ENCODE measurements at places on chromosomes 5 and 9.

GRCh38 chr5:171926311-171926710 lies 80.1 kb downstream of the FBXW11 start:
- no peak for DNase-seq

- no peak for DNase-seq
Measured at GRCh38 chr5:53713978-53714666, 153.7 kb downstream of the NDUFS4 start.

GRCh38 chr5:67160272-67160671 lies 36.3 kb downstream of the CD180 start:
- no peak for DNase-seq

DNA sequence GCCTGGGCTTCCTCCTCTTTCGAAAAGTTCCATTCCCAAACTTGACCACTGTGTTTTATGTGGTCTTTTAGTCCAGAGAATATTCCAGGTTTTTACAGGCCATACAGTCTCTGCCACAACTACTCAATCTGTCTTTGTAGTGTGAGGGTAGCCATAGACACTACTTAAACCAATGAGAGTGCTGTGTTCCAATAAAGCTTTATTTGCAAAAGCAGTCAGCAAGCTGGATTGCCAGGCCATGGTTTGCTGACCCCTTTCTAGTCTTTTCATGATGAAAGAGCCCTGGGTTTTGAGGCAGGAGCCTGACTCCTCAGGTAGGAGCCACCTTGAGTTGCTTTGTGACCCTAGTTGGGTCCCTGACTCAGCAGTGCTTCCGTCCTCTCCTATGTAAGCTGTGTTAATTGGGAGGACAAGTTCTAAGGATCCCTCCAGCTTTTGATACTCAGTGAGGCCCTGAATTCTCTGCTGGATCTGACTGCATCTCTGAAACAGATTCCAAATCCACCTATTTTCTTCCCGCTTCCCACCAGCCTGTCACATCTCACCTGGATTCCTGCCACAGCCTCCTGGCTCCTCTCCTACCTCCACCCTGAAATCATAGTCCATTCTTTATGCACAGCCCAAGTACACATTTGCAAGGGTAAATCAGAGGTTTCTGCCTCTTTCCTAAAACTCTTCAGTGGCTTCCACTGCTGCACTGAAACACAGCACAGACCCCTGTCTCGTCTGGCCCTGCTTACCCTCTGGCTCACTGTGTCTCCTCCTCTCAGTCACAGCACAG lies 13.5 kb downstream of the GALNT10 start:
- DNase-seq, result no peak

GRCh38 chr5:37251665-37252064 lies 2.5 kb upstream of the CPLANE1 start:
- DNase-seq, result no peak

- no peak for DNase-seq
Measured at GRCh38 chr9:120424248-120424647, 155.7 kb downstream of the CDK5RAP2 start.

DNA sequence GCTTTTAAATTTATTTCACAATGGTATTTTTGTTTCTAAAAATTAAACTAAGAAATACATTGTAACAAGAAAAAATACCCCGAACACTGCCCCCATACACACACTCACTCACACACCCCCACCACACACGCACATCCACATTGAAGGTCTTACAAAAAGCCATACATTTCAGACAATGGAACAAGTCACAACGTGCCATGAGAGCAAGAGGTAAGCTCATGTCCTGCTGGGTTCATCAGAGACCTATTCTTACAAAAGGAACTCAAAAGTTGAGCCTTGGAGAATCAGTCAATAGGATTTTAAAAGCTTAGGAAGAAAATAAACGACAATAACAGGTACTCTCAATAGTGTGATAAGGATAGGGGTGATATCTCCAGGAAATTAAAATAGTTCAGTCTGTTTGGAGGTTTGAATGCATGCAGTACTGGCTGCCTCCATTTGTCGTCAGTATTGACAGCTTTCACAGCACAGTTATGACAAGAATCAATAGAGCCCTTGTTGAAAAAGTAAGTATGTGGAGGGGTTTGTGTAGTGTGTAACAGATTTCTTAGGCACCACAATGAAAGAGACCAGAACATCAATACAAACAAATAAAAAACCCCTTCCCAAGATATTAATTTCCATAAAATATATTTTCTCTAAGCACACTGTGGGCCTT lies 1826.2 kb upstream of the CDH6 start:
- DNase-seq, result no peak

DNA sequence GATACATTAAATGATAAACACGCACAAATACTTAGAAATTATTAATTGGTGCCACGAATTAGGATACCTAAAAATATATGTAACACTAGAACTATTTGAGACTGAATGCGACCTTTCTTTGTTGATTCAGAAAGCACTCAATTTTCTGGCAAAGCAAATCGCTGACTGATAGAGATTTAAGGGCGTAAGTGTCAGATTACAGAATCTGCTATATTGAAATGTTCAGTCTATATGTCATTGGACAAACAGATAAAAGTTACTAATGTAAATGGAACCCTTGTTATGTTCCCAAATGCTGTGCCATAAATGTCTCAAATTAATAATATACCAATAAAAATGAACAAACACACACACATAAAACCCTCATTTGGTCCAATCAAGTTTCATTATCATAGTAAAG lies 137.9 kb downstream of the MPDZ start:
- DNase-seq, result no peak

- no peak for DNase-seq
Measured at GRCh38 chr9:95495961-95496360, 20.8 kb downstream of the PTCH1 start.

DNA sequence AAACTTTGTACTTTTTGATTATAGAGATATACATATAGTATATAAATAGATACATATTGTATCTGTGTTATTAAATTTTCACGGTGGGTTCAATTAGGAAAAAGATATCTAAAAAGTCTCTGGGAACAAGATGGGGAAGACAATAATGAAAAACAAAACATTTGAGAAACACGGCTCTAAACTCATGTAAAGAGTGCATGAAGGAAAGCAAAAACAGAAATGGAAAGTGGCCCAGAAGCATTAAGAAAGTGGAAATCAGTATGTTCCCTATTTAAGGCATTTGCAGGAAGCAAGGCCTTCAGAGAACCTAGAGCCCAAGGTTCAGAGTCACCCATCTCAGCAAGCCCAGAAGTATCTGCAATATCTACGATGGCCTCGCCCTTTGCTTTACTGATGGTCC lies at the start of gene IFNA1:
Gene IFNA1, plus strand, starts transcription at position 301 of the 400 bp plus-strand sequence. Its CDS starts 69 bp downstream, at position 370.
- no peak for DNase-seq

- no peak for DNase-seq
Measured at GRCh38 chr5:139637438-139638089, 10.6 kb upstream of the CXXC5 start.

DNA sequence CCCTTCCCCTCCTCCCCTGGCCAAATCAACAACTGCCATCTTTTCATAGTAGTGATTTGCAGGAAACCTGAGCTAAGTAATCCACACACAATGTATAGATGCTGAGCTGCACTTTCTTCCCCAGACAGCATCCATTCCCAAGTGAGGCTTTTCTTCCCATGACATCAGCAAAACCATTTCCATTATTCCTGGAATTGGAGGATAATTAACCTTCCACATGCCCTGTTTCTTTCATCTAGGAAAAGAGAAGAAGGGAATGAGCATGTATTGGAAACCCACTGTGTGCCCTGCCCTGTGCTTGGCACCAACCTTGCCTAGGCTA lies 268.0 kb downstream of the ZSWIM6 start:
- no peak for DNase-seq

- DNase-seq, result no peak
Measured at GRCh38 chr9:127075624-127076372, 46.6 kb downstream of the ANGPTL2 start.

- no peak for DNase-seq
Measured at GRCh38 chr5:71892641-71893365, 173.7 kb downstream of the CARTPT start.

DNA sequence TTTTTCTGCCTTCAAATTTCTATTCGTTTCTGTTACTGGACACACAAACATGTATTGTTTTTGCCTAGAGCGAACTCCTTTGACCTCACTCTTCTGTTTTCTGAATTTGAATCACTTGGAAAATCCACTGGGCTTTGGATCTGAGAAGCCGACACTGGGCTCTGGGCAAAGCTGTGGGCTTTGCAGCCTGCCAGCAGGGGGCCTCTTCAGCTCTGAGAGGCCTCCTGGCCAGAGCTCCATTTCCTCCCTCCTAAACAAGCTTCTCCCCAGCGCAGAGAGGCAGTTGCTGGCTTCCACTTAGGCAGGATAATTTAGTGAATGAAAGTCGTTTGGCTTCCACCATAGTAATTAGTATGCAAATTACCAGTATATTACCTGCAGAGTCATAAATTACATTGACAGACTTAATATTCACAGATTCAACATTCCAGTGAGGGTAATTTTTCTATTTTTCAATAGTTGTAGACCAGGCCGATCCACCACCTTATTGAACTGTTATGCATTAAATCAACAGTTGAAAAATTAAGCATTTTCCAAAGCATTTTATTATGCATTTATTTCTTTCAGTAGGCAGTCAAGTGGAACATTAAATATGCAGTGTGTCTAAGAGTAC lies 104.0 kb upstream of the ZNF366 start:
- no peak for DNase-seq

DNA sequence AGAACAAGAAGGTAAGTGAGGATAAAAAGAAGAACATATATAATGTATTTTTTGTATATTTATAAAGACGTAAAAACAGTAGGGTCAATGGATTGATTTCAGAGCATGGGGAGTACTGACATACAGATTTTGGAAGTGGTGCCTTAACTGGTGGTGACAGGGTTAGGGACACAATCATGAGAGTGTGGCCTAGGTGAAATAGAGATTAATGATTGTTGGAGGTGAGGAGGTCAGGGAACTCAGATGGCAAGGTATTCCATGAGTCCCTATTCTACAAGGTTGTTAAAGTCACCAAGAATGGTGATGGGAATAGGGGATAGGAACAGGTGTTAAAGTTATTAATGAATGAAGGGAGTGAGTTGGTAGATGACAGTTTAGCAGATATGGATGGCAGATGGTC lies 210.8 kb downstream of the SEMA6A start:
- DNase-seq, result no peak

DNA sequence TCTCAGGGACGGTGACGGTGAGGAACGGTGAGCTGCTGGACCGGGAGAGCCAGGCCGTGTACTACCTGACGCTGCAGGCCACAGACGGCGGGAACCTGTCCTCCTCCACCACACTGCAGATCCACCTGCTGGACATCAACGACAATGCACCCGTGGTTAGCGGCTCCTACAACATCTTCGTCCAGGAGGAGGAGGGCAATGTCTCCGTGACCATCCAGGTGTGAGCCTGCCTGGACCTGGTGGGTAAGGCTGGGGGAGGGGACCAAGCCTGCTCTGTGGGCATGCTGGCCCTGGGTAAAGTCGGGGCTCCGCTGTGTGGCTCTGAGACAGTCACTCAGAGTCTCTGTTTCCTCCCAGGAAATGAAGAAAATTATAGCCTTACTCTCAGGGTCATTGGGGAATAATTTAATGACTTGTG lies 29.3 kb downstream of the CDHR2 start:
- no peak for DNase-seq

DNA sequence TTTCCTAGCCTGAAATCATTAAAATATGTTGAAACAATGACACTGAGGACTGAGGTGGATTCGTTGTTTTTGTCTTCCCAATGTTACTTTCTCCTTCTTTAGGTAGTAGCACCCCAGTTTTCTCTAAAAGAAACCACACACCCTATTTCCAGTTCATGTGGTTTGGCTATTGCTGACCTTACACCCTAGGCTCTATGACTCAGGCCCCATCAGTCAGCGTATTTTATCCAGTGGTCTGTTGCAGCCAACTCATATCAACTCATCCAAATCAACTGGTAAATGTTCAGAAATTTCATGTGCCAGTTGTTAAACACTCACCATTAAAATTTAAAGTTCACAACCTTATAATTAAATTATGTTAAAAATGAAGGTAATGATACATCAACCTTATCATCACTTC lies 44.6 kb upstream of the NFIB start:
- DNase-seq, result no peak

- no peak for DNase-seq
Measured at GRCh38 chr5:136166909-136167308, 26.1 kb downstream of the SMIM32 start.

DNA sequence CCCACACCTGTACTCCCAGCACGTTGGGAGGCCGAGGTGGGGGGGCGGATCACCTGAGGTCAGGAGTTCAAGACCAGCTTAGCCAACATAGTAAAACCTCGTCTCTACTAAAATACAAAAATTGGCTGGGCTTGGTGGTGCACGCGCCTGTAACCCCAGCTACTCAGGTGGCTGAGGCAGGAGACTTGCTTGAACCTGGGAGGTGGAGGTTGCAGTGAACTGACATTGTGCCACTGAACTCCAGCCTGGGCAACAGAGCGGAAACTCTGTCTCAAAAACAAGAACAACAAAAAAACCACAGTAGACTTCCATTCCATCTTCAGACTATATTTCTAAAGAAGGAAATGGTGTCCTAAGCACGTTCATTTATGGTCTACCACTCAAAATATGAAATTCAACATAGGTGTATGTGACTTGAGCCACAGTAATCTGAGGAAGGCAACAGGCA lies 14.2 kb upstream of the SERINC5 start:
- no peak for DNase-seq

- DNase-seq, result no peak
Measured at GRCh38 chr5:61951295-61951694, 354.7 kb upstream of the KIF2A start.

GRCh38 chr5:114255260-114255659 lies 106.6 kb upstream of the KCNN2 start:
- no peak for DNase-seq

- DNase-seq, result no peak
Measured at GRCh38 chr9:132584601-132585560, 2.5 kb downstream of the BARHL1 start.

DNA sequence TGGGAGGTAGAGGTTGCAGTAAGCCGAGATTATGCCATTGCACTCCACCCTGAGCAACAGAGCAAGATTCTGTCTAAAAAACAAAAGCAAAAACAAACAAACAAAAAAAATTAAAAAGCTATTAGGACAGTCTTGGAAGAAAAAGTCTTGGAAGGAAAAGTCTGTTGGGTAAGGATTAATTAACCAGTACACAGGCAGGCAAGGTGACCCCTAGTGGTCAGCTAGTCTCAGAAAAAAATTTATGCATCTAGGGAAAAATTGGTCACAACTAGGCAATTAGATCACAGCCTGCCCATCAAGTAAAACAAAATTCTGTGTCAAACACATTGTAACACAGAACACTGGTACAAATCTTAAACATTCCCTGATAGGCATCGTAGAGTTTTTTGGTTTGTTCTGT lies 6.7 kb upstream of the ANKRD18B start:
- DNase-seq, result no peak

DNA sequence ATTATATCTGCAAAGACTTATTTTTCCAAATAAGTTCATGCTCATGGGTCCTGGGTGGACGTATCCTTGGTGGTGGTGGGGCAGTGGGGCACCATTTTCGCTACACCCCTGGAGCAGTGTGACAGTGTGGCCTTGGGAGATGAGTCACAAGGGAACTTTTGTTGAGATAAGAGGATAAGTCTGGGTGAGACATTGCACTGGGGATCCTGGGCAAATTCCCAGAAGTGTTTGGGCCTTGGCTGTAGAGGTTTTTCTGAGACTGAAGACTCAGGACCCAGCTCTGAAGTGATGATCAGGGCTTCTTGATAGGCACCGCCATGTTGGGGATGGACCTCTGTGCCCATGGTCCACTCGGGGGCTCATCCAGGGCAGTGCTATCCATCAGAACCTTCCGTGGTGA lies 149.4 kb downstream of the MACROH2A1 start:
- no peak for DNase-seq

GRCh38 chr5:143145243-143146160 lies 258.0 kb downstream of the NR3C1 start:
- no peak for DNase-seq
